ENCODE measurements at places on chromosomes 11 and 22.

DNA sequence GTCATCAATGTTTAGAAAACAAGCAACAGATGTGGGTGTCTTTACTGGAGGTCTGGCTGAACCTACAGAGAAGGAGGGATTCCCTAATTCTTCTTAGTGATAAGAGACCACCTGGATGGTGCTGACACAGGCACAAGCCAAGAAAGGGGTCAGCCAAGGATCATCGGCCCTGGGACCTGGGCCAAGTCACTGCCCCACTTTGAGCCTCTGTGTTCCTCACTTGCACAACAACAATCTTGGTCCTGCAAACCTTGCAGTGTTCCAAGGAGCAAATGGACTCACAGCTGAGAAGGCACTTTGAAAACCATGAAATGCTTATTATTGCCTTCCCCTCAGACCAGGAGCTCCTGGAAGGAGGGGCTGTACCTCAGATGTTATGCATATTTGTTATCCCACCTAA lies 7.0 kb upstream of the KCNE3 start:
- no peaks in the 10 kb centered on the region for H3K36me3 ChIP-seq
- no peak overlapping the region for H3K4me3 ChIP-seq
- H3K27ac ChIP-seq = no peak overlapping the region
- peaks cover 8% of the 10 kb centered on the region for H3K4me1 ChIP-seq
- no peak for DNase-seq
- peaks cover 2% of the 10 kb centered on the region for H3K27me3 ChIP-seq

- no peaks in the 10 kb centered on the region for H3K4me1 ChIP-seq
- H3K36me3 ChIP-seq = no peaks in the 10 kb centered on the region
- no peak overlapping the region for H3K27ac ChIP-seq
- no peak for DNase-seq
These were observed 134.4 kb downstream of the CSNK2A3 start for GRCh38 chr11:11218629-11218986.

DNA sequence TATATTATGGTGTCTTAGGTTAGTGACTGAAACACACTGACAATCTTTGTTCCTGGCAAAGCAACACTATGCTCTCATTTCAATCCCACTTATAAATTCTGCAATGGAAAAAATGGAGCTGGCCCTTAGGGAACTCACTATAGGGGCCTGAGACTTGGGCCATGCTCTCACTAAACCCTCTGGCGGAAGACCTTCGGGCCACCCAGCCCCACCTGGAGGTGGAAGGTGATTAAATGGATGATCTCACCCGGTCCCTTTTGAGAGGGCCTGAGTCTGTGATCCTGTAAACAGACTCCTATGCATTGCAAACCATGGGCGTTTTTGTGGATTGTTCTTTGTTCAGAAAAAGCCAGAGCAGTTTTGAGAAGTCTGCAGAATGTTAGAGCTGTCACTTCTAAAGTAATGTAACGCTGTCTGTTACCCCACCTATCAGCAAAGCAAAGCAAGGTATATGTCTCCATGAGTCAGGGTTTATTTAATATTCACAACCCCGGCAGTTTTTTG lies 17.0 kb upstream of the CDON start:
- no peak overlapping the region for H3K27ac ChIP-seq
- H3K27me3 ChIP-seq = peaks cover 2% of the 10 kb centered on the region
- H3K36me3 ChIP-seq = no peaks in the 10 kb centered on the region
- no peak overlapping the region for H3K4me3 ChIP-seq
- H3K4me1 ChIP-seq = peaks cover 18% of the 10 kb centered on the region

GRCh38 chr11:92627615-92628256 lies 341.7 kb upstream of the MTNR1B start:
- no peak overlapping the region for H3K27ac ChIP-seq
- no peaks in the 10 kb centered on the region for H3K27me3 ChIP-seq
- DNase-seq = no peak
- H3K4me1 ChIP-seq = no peaks in the 10 kb centered on the region
- no peaks in the 10 kb centered on the region for H3K36me3 ChIP-seq

GRCh38 chr11:129275828-129276227 lies 83.7 kb upstream of the ARHGAP32 start:
- no peak overlapping the region for H3K4me3 ChIP-seq
- DNase-seq = no peak
- no peak overlapping the region for H3K27ac ChIP-seq
- no peaks in the 10 kb centered on the region for H3K36me3 ChIP-seq
- H3K4me1 ChIP-seq = peaks cover 16% of the 10 kb centered on the region

- no peaks in the 10 kb centered on the region for H3K4me1 ChIP-seq
- H3K4me3 ChIP-seq = no peak overlapping the region
- H3K27ac ChIP-seq = no peak overlapping the region
- no peaks in the 10 kb centered on the region for H3K27me3 ChIP-seq
- DNase-seq = no peak
These were observed 16.2 kb downstream of the GRAMD4 start for GRCh38 chr22:46636221-46637002.

GRCh38 chr11:119373921-119374631 lies 7.4 kb downstream of the USP2 start:
- H3K4me3 ChIP-seq = no peak overlapping the region
- H3K27me3 ChIP-seq = no peaks in the 10 kb centered on the region
- DNase-seq = peak; percentile 49
- H3K4me1 ChIP-seq = peaks cover 18% of the 10 kb centered on the region
- no peak overlapping the region for H3K27ac ChIP-seq

DNA sequence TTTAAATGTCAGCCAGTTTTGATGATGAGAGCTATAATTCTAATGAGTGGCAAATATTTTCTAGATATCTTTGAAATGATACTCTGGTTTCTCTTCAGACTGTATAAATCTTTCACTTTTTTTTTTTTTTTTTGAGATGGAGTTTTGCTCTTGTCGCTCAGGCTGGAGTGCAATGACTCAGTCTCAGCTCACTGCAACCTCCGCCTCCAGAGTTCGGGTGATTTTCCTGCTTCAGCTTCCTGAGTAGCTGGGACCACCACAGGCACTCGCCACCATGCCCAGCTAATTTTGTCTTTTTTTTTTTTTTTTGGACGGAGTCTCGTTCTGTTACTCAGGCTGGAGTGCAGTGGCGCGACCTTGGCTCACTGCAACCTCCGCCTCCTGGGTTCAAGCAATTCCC lies 113.6 kb downstream of the TEAD1 start:
- H3K36me3 ChIP-seq = no peaks in the 10 kb centered on the region
- no peak for DNase-seq
- no peak overlapping the region for H3K4me3 ChIP-seq
- H3K27ac ChIP-seq = no peak overlapping the region
- H3K4me1 ChIP-seq = no peaks in the 10 kb centered on the region

GRCh38 chr11:117932947-117933346 lies 3.7 kb upstream of the TMPRSS13 start:
- peaks cover 61% of the 10 kb centered on the region for H3K4me1 ChIP-seq
- no peaks in the 10 kb centered on the region for H3K36me3 ChIP-seq
- H3K27ac ChIP-seq = no peak overlapping the region
- H3K27me3 ChIP-seq = peaks cover 7% of the 10 kb centered on the region
- no peak overlapping the region for H3K4me3 ChIP-seq

GRCh38 chr11:6194065-6194581 lies 4.9 kb upstream of the OR52W1 start:
- H3K27me3 ChIP-seq = peaks cover 6% of the 10 kb centered on the region
- H3K36me3 ChIP-seq = no peaks in the 10 kb centered on the region
- H3K27ac ChIP-seq = no peak overlapping the region
- no peak overlapping the region for H3K4me3 ChIP-seq

DNA sequence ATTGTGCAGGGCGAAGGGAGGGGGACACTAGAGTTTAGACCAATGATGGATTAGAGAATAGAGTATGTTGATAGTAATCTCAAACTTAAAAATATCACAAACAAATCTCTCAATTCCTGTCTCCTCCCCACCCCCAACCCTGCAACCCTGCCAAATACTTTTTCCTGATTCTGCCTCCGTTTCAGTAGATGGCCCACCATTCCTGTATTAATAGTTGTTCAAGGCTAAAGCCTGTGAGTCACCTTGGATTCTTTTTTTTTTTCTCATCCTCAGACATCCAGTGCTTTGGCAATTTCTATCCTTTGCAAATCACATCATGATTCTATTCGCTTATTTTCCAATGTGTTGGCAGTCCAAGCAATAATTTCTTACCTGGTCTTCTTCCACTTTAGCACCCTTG lies 207.9 kb downstream of the DYNC2H1 start:
- H3K36me3 ChIP-seq = no peaks in the 10 kb centered on the region
- H3K4me3 ChIP-seq = no peak overlapping the region
- DNase-seq = no peak
- no peak overlapping the region for H3K27ac ChIP-seq
- no peaks in the 10 kb centered on the region for H3K27me3 ChIP-seq

DNA sequence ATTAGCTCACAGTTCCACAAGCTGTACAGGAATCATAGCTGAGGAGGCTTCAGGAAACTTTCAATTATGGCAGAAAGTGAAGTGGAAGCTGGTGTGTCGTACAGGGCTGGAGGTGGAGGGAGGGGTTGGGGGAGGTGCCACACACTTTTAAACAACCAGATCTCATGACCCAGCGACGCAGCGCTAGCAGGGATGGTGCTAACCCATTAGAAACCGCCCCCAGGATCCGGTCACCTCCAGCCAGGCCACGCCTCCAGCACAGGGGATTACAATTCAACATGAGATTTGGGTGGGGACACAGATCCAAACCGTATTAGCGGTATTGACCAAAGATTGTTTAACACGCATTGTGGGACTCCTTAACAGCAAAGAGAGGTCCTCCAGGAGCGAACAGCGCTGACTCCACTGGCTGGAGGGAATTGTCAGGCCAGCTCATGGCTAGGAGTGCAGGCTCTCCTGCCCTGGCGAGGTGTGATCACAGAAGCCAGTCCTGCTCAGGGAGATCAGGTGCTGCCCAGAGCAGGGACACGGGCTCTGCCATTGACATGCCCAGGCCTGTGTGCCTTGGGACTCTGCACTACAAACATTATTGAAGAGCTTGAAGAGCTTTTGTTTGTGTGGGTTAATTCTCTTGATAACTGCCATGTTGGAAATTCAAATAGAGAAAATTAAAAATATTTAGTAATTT lies 215.3 kb downstream of the TBC1D22A start:
- peaks cover 30% of the 10 kb centered on the region for H3K36me3 ChIP-seq
- no peak overlapping the region for H3K27ac ChIP-seq
- no peak overlapping the region for H3K4me3 ChIP-seq
- no peaks in the 10 kb centered on the region for H3K4me1 ChIP-seq

GRCh38 chr11:101428918-101429317 lies 154.9 kb downstream of the TRPC6 start:
- H3K27me3 ChIP-seq = no peaks in the 10 kb centered on the region
- DNase-seq = no peak
- no peaks in the 10 kb centered on the region for H3K36me3 ChIP-seq

- no peak overlapping the region for H3K4me3 ChIP-seq
- peaks cover 6% of the 10 kb centered on the region for H3K4me1 ChIP-seq
- H3K27ac ChIP-seq = no peak overlapping the region
- peaks cover 11% of the 10 kb centered on the region for H3K36me3 ChIP-seq
- DNase-seq = no peak
These were observed 74.0 kb downstream of the USP35 start for GRCh38 chr11:78262691-78263090.

DNA sequence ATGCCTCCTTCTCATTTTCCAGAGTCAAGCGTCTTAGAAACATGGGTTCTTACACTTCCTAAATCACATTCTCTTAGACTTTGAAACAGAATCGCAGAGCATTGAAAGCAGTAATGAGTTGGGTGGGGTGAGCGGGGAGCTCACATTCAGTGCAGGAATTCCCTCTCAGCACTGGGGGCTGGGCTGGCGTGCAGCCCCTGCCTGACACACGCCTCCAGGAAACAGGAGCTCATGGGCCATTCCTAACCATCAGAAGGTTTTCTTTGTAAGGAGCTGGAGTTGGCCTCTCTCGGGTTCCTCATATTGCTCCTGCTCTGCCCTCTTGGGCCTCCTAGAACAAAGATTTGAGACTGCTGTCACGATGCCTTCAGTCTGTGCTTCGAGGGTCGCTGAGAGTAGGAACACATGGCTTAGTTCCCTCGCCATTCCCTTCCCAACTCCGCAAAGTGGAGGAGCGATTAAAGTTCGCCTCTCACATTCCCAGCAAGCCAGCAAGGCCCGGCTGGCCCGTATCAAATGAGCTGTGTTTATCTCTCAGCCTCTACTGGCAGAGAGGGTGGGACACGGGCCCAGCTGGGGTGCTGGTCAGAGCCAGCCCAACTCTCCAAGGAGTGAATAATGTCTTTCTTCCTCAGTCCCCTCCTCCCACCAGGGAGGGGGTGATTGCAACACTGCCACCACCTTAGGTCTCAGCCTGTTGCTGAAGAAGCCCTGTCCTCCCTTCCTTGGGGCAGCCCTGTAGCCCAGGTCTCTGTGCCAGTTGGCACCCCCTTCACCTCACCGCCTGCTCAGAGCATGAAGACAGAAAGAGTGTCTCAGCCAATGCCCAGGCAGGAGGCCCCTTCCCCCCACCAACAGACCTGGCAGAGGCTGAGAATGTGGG lies 10.4 kb downstream of the CHRDL2 start:
- H3K27me3 ChIP-seq = peaks cover 26% of the 10 kb centered on the region
- no peaks in the 10 kb centered on the region for H3K4me1 ChIP-seq
- no peak overlapping the region for H3K4me3 ChIP-seq

DNA sequence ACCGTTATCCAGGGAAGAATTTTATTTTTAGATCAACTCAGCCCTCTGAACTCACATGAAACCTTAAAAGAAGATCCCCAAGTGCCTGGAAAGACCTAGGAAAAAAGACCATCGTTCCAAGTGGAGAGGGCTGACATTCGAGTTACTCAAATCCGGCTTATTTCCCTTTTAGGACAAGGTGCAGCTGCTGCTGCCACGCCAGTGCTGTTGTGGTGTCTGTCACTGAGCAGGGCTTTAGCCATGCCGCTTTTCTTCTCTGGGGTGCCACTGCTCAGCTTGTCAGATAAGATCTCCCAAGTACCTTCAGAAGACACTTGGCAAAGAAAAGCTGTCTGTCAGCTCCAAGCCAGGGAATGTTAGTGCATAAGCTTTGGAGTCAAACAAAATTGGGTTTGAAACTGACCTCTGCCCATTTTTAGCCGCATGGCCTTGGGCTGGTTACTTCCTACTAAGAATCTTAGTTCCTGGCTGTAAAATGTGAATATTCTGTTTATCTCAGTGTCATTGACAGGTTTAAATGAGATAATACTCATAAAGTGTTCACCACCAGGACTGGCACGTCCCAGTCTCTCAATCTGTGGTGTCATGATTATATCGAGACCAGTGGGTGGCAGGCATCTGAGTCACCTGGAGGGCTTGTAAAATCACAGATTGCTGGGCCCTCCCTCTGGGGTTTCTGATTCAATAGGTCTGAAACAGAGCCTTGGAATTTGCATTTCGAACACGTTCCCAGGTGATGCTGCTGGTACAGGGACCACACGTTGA lies 117.5 kb downstream of the PKNOX2 start:
- no peaks in the 10 kb centered on the region for H3K4me1 ChIP-seq
- H3K27ac ChIP-seq = no peak overlapping the region
- peaks cover 9% of the 10 kb centered on the region for H3K27me3 ChIP-seq
- H3K36me3 ChIP-seq = no peaks in the 10 kb centered on the region

GRCh38 chr22:31248965-31249958 lies 37.2 kb downstream of the LIMK2 start:
- H3K27ac ChIP-seq = no peak overlapping the region
- H3K27me3 ChIP-seq = no peaks in the 10 kb centered on the region
- DNase-seq = no peak
- H3K4me3 ChIP-seq = no peak overlapping the region
- peaks cover 25% of the 10 kb centered on the region for H3K4me1 ChIP-seq

All from activated CD4-positive, alpha-beta memory T cell treated with anti-CD3 and anti-CD28 coated beads, Interleukin-2, amount 10 ng/mL, durations not matched to agents 7 days and 5 days (primary cell).